Tracheal epithelial cell (primary cell): ENCODE measurements at places on chromosomes 7 and 10. TPM values are rescaled to one million over a fixed set of nuclear protein-coding genes. Genes with fewer than 3 reads are reported as not detected.

The TSC22D4 gene
- 12.4 and 14.9 TPM in 2 replicates for total RNA-seq

The BUB3 gene
- total RNA-seq: 123 and 160 TPM in 2 replicates

The GHRHR gene
- total RNA-seq: not detected in 2 replicates

The C10orf53 gene
- not detected in 2 replicates for total RNA-seq

The KRIT1 gene
- 21.7 and 36.2 TPM in 2 replicates for total RNA-seq

The FGFBP3 gene
- total RNA-seq: 0.24 TPM in 1 of 2 replicates, not detected in the other

The FAM237B gene
- total RNA-seq: not detected in 2 replicates

The UCMA gene
- not detected in 2 replicates for total RNA-seq

The LUC7L2 gene
- 22.4 and 34.3 TPM in 2 replicates for total RNA-seq

The ACTL6B gene
- not detected in 2 replicates for total RNA-seq

The CTAGE4 gene
- total RNA-seq: 2.4 TPM in 1 of 2 replicates, not detected in the other

The GPR158 gene
- total RNA-seq: under 0.01 TPM in 1 of 2 replicates, not detected in the other

The GNAT3 gene
- not detected in 2 replicates for total RNA-seq

The GPR22 gene
- total RNA-seq: not detected in 2 replicates

The PSD gene
- 0.43 and 4.6 TPM in 2 replicates for total RNA-seq

The CUZD1 gene
- total RNA-seq: 0.48 and 0.64 TPM in 2 replicates

The ZNF800 gene
- 10.8 and 16.8 TPM in 2 replicates for total RNA-seq

The CPA1 gene
- total RNA-seq: not detected in 2 replicates

The HEPACAM2 gene
- not detected in 2 replicates for total RNA-seq

The SLC16A9 gene
- 2.7 and 3.2 TPM in 2 replicates for total RNA-seq

The GJD4 gene
- total RNA-seq: not detected in 2 replicates

The NKX1-2 gene
- total RNA-seq: 1.5 and 2.2 TPM in 2 replicates

The AKR1B1 gene
- total RNA-seq: 65.9 and 248 TPM in 2 replicates

The ASB10 gene
- not detected in 2 replicates for total RNA-seq
